T-helper 1 cell (primary cell): ENCODE measurements at places on chromosomes 2 and 18.

DNA sequence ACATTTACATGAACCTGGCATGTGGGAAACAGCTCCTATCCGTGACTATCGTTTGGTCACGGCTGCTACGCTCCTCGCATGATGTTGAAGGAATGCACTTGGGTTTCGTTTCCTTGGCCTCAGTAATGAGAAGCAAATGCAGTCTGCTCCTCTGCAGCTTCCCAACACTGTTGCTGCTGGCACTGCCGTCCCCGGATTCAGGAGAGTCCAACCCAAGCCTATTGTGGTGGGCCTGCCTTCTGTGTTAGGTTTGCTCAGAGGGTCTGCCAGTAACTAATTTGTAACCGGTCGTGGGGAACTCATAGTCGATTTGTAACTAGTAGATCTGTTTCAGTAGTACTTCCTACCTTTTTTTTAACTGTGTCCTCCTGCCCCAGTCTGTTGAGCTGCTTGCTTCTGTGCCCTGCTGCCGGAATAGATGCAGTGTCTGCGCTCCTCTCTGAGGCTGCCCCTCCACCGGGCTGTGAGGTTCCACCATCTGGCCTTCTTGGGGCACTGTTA lies 58.4 kb downstream of the WDSUB1 start:
- DNase-seq = no peak

GRCh38 chr2:197414039-197414438 lies 20.8 kb downstream of the SF3B1 start:
- DNase-seq = no peak

DNA sequence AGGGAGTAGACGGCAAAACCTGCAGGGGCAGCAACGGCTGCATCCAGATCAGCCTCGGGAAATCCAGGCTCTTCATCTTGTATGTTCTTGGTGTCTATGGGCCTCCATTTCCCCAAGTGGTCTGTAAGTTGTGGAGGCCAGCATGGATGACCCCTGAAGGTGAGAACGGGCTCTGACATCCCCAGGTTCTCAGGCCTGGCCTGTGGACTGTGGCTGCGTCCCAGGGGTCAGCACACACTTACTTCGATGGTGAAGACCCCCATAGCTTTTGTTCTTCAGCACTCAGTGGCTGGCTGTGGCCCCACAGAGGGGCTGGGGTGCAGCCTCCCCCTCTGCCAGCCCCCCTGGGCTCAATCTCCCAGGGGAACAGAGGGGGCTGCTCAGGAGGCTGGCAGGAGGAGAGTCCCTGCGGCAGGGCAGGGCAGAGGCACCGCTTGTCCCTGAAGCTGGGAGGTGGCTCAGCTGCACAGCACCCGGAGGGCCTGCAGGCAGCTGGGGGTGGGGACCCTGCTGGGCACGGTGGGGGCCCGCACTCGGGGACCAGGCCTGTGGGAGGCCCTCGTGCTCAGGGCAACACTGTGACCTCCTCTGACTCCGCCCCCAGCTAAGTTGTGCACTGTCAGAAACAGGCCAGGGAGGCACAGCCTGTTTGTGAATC lies 3.8 kb downstream of the SLC66A3 start:
- DNase-seq = no peak

GRCh38 chr2:156083763-156084493 lies 248.6 kb downstream of the NR4A2 start:
- DNase-seq = no peak

DNA sequence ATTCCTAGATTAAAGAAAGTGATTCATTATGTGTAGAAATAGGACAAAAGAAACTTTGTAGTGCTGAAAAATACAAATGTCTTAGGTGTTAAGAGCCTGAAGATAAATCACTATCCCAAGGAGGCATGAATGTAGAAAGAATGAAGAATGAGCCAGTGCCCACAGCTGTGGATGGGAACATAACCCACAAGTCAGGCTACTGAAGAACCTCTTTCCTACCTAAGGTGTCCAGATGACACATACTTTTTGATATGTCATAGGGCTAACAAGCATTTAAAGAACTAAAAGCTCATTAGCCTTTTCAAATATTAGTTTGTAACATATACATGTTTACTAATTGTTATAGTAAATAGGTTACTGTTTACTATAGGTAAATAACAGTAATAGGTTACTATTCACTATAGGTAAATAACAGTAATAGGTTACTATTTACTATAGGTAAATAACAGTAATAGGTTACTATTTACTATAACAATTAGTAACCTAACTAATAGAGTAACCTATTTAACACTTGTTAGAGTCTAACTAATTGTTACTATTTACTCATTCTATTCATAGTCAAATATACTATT lies 275.0 kb upstream of the KYNU start:
- no peak for DNase-seq

DNA sequence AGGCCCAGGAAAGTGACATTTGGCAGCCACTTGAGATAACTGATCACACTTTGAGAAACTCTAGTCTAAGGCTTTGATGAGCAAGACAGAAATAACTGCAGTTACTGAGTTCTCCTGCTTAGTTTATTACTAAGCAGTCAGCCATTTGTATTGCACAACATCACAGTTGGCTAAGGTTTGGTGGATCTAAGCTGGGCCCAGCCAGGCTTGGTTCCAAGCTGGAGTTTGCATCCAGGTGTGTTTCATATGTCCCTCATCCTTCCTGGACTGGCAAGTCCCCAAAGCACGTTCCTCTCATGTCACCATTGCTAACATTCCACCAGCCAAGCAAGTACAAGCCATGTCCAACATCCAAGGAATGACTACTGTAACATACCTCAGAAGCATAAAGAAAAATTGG lies 71.3 kb upstream of the ZNF532 start:
- DNase-seq = no peak

DNA sequence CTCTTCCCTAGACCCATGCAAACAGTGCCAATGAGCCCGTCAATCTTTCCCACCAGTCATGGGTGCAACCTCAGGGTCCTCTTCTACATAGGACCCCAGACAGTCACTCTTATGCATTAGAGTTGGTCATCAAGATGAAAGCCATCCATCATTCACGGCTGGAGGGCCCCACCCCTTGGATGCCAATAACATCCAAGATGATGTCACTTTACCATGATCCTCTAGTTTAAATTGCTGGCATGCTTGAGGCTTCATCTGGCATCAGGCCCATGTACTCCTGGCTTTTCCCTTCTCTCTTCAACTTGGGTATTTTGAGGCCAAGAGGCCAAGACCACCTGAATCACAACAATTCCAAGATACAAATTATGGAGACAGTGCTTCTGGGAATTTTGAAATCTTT lies 91.1 kb upstream of the MAPK4 start:
- no peak for DNase-seq

- DNase-seq = no peak
Observed at GRCh38 chr2:73114273-73114867, 1.6 kb upstream of the RAB11FIP5 start.

DNA sequence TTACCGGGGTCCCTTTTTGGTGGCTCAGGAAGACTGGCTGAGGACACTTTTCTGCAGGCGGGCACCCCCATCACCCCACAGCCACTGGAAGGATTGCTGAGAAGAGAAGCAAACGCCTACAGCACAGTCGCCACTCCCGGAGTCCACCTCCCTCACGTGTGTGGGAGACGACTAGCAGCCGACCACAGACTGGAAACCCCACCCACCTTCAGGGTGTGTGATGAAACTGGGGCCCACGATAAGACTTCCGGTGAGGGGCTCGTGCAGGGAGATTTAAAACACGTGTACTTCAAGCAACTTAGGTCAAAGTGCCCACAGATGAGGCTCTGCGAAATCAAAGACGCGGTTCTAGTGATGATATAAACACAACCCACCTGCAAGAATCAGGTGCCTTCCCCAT lies 26.3 kb downstream of the MBP start:
- DNase-seq = peak; percentile 71

GRCh38 chr18:79250301-79250981 lies 145.3 kb upstream of the NFATC1 start:
- DNase-seq = no peak

GRCh38 chr2:90209806-90210205 lies 1518.3 kb downstream of the RPIA start:
- DNase-seq = no peak

DNA sequence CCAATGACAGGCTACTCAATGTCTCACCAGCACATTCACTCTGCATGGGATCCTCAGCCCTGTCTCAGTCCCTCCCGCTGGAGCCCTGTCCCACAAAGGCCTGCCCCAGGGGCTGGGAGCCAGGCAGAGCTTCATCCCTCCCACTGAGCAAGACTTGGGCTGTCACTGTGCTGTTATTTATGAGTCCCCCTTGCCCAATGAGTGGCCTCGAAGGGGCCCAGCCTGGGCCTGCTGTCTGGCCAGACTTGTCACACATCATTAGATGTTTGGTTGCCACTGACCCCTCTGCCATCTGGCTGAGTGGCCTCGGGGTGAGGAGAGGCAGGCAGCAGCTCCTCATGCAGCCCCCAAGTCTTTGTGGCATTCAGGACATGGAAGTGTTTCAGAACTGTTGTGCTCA lies 330.6 kb upstream of the SKOR2 start:
- no peak for DNase-seq

- no peak for DNase-seq
Observed at GRCh38 chr18:10077986-10078385, 164.2 kb downstream of the VAPA start.

DNA sequence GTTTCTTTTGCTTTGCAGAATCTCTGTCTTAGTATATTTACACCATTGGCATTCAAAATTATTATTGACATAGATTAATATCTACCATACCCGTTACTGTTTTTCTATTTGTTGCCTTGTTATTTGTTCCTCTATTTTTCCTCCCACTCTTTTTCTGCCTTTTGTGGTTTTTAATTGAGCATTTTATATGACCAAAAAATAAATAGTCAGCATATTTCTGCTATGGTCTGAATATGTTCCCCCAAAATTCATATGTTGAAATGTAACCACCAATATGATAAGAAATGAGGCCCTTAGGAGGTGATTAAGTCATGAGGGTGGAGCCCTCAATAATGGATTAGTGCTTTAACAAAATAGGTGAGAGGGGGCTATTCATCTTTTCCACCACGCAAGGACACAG lies 35.3 kb downstream of the ADRA2B start:
- no peak for DNase-seq

DNA sequence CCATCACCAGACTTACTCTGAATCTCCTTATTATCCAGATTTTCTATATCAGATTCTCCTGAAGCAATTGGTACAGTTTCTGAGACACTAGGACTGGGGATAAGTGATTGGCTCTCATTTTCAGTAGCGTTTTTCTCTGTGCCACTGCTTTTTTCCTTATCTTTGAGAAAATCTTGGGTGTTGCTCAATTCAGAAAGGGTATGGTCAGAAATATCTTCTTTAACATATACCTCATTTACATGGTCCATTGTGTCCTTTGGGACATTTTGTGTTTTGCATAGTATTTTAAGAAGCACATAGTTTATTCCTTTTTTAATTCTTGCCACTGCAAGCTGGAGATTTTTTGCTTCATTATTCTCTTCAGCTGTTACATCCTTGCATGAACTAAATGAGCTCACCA lies 56.6 kb upstream of the SCN9A start:
- no peak for DNase-seq

- DNase-seq = no peak
Observed at GRCh38 chr18:39773646-39774045, 2181.4 kb upstream of the PIK3C3 start.

DNA sequence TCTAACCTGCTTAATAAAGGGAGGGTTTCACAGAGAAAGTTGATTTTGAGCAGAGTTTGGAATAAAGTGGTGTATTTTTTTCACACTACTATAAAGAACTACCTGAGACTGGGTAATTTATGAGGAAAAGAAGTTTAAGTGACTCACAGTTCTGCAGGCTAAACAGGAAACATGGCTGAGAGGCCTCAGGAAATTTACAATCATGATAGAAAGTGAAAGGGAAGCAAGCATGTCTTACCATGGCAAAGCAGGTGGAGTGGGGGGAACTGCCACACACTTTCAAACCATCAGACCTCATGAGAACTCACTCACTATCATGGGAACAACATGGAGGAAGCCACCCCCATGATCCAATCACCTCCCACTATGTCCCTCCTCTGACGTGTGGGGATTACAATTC lies 546.7 kb downstream of the EPHA4 start:
- no peak for DNase-seq

DNA sequence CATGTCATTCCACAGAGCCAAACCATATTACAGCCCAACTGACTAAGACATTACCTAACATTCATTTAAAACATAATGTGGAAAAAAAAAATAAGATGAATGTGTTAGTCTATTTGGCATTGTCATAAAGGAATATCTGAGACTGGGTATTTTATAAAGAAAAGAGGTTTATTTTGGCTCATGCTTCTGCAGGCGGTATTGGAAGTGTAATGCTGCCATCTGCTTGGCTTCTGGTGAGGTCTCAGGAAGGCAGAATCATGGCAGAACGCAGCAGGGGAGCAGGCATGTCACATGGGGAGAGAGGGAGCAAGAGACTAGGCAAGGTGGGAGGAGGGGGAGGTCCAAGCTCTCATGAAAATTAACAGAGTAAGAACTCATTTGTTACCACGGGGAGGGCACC lies 504.8 kb upstream of the LRATD1 start:
- DNase-seq = no peak

GRCh38 chr2:132873738-132874137 lies 203.7 kb upstream of the LYPD1 start:
- no peak for DNase-seq

DNA sequence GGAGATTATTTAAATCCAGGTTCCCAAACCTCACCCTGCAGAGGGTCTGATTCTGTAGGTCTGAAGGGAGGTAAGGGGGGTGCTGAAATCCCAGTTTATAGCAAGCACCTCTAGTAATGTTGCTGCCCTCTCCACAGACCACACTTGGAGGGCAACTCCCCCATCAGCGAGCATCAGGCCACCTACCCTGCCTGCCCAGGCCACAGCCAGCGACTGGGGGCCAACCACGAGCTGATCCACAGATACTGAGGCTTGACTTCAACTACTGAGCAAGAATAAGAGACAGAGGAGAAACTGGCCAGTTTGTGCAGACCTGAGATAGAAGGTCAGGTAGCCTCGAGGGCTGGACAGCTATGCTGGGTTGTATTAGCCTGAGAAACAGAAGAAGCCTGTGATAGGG lies 36.3 kb upstream of the LBH start:
- DNase-seq = no peak

DNA sequence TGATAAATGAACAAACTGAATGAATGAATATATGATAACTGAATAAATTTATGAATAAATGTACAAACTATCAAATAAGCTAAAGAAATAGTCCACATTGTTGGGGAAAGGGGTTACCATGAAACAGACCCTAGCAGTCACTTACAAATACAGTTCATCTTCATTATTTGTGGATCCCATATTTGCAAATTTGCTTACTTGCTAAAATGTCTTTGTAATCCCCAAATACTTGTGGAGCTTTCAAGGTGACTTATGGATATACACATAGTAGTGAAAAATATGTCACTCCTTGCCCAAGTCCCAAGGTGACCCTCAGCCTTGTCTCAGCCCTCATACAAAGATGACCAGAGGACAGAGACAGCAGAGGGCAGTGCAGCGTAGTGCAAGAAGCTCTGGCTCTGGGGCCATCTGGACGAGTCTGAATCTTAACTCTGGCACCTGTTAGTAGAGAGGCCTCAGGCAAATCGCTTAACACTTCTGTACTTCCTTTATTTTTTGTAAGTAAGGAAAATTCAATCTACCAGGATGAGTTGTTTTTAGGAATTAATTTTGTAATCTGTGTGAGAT lies 3.1 kb downstream of the PAIP2B start:
- DNase-seq = no peak
